ENCODE measurements at places on chromosomes 2 and 18. TPM values are rescaled to one million over a fixed set of nuclear protein-coding genes. Genes with fewer than 3 reads are reported as not detected.

GRCh38 chr2:73423913-73424312, 38.3 kb downstream of the ALMS1 start:
- no peak for DNase-seq
- H3K27me3 ChIP-seq: no peaks in the 10 kb centered on the region
- H3K27ac ChIP-seq: no peak overlapping the region
- no peaks in the 10 kb centered on the region for H3K4me1 ChIP-seq
- H3K4me3 ChIP-seq: no peak overlapping the region

GRCh38 chr2:56654936-56655335, 471.1 kb downstream of the CCDC85A start:
- no peak overlapping the region for H3K27ac ChIP-seq
- H3K4me3 ChIP-seq: no peak overlapping the region

ERLEC1 gene
- total RNA-seq: 106 TPM

DNA sequence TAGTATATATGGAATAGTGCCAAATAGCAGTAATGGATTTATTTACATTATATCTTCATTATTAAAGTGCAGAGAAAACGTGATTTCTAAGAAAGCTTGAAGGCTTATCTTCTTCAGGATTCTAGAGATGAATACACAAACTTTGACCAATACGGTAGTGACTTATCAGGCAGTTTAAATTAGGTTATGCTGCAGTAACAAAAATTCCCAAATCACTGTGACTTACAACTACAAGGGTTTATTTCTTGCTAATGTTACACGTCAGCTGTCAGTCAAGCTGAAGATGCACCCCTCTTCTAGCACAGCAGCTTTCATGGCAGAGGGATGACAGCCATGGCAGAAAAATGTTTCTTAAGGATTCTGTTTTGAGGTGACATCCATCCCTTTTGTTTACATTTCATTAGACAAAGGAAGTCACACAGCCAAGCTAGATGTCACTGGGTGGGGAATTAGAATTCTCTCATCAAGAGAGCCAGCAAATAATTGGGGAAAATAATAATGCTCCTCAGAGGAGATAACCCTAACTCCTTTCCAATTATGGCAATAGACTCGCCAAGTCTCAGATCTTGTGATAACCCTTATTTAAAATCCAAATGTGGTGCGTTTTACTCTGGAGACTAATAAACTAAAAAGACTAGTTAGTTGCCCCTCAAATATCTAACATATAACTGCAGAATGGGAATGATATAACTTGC, 268.3 kb upstream of the CYP26B1 start:
- no peak for DNase-seq
- no peak overlapping the region for H3K27ac ChIP-seq
- H3K4me1 ChIP-seq: no peaks in the 10 kb centered on the region
- H3K36me3 ChIP-seq: no peaks in the 10 kb centered on the region
- H3K27me3 ChIP-seq: no peaks in the 10 kb centered on the region

AFG3L2 gene
- 82.3 TPM for total RNA-seq

GRCh38 chr2:55555977-55556376, 36.5 kb downstream of the CFAP36 start:
- peaks cover 22% of the 10 kb centered on the region for H3K36me3 ChIP-seq
- no peak overlapping the region for H3K4me3 ChIP-seq
- DNase-seq: peak; percentile 57
- H3K27ac ChIP-seq: no peak overlapping the region
- H3K27me3 ChIP-seq: peaks cover 6% of the 10 kb centered on the region

TMEM17 gene
- 3.2 TPM for total RNA-seq

GRCh38 chr18:9474108-9474982, 968 bp upstream of the RALBP1 start:
- H3K4me3 ChIP-seq: peak overlapping the region; percentile 66
- no peaks in the 10 kb centered on the region for H3K36me3 ChIP-seq
- peak; percentile 88 for DNase-seq
- H3K27ac ChIP-seq: peak overlapping the region; percentile 83

GRCh38 chr2:46976556-46977279, 61.1 kb upstream of the MCFD2 start:
- H3K4me3 ChIP-seq: no peak overlapping the region
- peaks cover 3% of the 10 kb centered on the region for H3K36me3 ChIP-seq
- no peaks in the 10 kb centered on the region for H3K4me1 ChIP-seq
- H3K27me3 ChIP-seq: no peaks in the 10 kb centered on the region

- no peak overlapping the region for H3K4me3 ChIP-seq
- no peaks in the 10 kb centered on the region for H3K4me1 ChIP-seq
- H3K36me3 ChIP-seq: no peaks in the 10 kb centered on the region
- H3K27me3 ChIP-seq: no peaks in the 10 kb centered on the region
Measured at GRCh38 chr2:111930875-111931274, 32.5 kb downstream of the MERTK start.

- H3K27ac ChIP-seq: no peak overlapping the region
- no peaks in the 10 kb centered on the region for H3K36me3 ChIP-seq
- no peaks in the 10 kb centered on the region for H3K4me1 ChIP-seq
- H3K4me3 ChIP-seq: no peak overlapping the region
- DNase-seq: no peak
Measured at GRCh38 chr2:95057535-95058370, 32.2 kb downstream of the MAL start.

PCARE gene
- 0.49 TPM for total RNA-seq

DNA sequence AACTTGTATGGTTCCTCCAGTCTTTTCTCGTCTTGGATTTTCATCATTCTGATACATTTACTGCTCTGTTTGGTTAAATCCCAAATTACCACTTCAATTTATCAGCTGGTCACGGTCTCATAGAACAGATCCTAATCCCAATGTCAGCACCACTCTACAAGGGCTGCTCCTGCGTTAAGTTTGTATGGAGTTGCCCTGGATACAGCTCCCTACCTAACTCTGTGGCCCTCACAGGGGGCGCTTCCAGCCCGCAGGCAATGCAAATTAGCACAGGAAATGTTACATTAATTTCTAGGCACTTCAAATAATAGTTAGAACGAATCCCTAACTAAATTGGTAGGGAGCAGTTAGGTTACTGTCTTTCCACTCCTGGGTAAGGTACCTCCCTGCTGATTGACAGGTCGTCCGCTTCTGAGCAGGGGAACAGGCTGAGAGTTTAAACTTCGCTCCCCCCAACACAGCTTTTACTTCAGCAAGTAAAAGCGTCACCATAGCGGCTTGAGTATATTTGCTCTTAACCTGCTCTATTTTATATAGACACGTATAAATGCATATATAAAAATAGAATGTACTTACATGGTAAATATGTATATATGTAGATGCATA, 238.5 kb upstream of the FANCL start:
- no peaks in the 10 kb centered on the region for H3K36me3 ChIP-seq
- no peaks in the 10 kb centered on the region for H3K27me3 ChIP-seq
- H3K27ac ChIP-seq: no peak overlapping the region
- no peaks in the 10 kb centered on the region for H3K4me1 ChIP-seq
- DNase-seq: no peak
- no peak overlapping the region for H3K4me3 ChIP-seq

DNA sequence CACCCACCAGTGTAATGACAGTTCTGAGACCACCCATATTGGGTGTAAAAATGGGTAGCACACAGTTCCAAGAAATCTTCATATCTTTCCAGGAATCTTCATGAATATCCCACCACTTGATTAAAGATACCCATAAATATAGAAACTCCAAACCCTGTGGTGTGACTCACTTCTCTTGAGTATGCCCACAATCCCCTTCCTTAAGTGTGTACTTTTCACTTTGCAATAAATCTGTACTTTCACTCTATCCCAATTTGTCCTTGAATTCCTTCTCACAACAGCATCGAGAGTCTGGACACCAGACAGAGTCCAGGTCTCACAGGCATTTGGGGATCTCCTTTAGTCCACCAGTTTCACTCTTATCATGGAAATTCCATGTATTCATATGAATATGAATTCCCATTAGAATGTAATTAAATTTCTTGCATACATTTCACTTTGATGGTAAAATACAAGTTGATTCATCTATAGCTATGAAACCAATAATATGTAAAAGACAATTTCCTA, 287.0 kb upstream of the SESTD1 start:
- no peaks in the 10 kb centered on the region for H3K27me3 ChIP-seq
- H3K4me1 ChIP-seq: no peaks in the 10 kb centered on the region
- H3K4me3 ChIP-seq: no peak overlapping the region
- no peak overlapping the region for H3K27ac ChIP-seq

DNA sequence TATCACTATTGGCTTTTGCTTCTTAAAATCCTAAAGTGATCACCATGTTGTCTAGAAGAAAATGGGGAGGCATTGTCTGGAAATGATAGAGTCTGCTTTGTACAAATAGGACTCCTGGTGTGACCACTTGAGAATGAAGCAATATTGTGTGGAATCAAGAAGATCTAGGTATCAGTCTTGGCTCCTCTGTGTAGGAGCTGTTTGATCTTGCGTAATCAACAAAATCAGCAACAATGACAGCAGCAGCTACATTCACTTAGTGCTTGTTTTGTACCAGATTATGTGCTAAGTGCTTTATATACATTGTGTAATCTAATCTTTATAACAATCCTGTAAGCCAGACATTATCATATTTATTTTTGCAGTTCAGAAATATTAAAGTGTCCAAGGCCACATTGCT, 17.8 kb downstream of the NCOA1 start:
- no peaks in the 10 kb centered on the region for H3K36me3 ChIP-seq
- no peak for DNase-seq
- peaks cover 31% of the 10 kb centered on the region for H3K27me3 ChIP-seq
- H3K4me1 ChIP-seq: peaks cover 13% of the 10 kb centered on the region
- H3K27ac ChIP-seq: no peak overlapping the region

DNA sequence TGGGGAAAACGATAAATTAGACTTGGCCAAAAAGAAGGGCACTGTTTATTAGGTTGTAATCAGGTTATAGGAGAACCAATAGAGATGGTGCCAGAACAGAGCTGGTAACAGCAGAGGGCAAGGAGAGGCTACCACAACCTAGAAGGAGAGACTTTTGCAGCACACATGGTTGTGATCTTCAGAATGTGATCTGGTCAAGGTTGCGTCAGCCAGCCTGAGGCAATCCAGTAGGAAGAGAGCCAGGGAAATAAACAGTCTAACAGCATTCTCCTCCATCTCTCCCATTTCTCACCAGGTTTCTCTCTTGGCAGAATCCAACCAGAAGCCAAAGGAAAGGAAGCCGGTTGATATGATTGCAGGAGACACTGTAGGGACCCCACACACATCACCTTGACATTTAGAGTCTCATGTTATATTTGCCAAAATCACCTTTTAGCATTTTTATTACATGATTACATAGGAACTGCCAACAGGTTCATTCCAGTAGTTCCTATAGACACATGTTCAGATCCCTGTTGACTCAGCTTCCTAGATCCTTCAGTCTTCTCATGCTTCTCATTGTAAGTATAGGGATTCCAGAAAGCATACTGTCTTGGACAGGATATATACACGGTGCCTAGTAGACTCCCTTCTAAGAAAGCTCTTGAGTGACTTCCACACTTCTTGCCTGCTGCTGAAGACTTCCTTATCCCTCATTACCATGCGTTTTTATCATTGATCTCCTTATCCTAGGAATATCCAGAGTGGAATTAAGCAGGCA, 17.6 kb upstream of the SPATS2L start:
- H3K27ac ChIP-seq: no peak overlapping the region
- no peak overlapping the region for H3K4me3 ChIP-seq
- DNase-seq: no peak
- H3K27me3 ChIP-seq: no peaks in the 10 kb centered on the region
- no peaks in the 10 kb centered on the region for H3K4me1 ChIP-seq

Measured in cardiac muscle cell (in vitro differentiated cells and primary cell).